ENCODE measurements at places on chromosomes 2 and 18.

GRCh38 chr2:59578349-59578748 lies 975.1 kb downstream of the BCL11A start:
- no peak for DNase-seq

GRCh38 chr2:203857656-203858055 lies 9.9 kb upstream of the CTLA4 start:
- DNase-seq: no peak

- no peak for DNase-seq
Observed at GRCh38 chr2:160826496-160826895, 332.9 kb upstream of the RBMS1 start.

DNA sequence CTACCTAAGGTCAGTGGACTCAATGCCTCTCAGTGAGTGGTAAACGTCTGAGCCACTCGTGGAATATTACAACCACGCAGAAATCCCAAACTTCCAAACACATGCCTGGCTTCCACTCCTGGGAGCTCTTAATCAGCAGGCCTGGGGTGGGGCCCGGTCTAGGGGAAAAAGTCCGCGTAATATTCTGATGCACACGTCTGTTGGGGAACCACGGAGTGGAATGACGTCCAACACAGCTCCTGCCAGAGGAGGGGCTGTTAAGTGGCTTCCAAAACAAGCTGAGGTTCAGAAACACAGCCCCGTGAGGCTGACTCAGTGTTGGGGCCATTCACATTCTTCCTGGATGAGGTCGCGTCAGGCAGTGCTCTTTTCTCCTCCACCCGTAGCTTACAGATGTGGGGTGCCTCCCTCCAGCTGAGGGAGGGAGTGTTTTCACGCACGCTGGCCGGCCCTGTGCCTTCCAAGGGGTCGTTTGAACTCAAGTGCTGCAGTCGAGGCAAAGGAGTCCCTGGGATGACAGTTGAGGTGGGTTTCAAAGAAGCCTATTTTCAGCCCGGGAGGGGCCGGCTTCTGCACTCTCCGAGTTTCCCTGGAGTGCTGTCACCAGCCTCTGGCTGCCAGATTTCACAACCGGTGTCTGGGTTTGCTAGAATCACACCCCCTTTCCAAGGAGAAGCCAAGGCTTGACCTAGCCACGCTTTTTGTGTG lies 73.1 kb downstream of the ACKR3 start:
- peak; percentile 96 for DNase-seq

Data from A172 (cell line).